ENCODE measurements at places on chromosomes 4 and X.

GRCh38 chr4:60128888-60129287 is 1071.2 kb upstream of the ADGRL3 start:
- no peak for ATAC-seq

- no peak for ATAC-seq
Measured at GRCh38 chr4:8912089-8912455, 40.4 kb upstream of the HMX1 start.

DNA sequence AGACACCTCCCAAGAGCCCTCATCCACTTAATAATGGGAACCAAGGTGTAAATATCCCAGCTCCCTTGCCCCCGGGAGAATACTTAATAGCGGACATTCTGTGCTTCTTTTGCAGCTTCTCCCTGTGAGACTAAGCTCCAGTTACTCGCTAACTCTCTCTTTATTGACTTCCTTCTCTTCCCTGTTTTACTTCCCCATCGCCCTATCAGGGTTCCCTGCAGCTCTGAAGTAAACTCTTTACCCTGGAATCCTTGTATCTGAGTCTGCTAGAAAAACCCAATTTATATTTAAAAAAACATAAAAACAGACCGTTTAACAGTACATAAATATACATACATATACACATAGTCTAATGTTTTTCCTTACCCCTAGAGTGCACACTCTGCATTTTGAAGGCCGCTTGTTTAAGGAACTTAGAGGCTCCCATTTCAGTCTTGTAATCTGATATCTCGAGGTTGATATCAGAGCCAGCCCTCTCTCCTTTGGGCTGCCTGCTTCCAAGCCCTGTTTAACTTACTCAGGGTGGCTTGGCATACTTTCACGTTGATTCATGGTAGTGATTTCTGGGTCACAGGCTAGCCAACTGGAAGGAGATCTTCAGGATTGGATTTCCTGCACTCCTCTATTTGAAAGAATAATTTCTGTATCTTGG is 177.4 kb upstream of the SCML1 start:
- no peak for ATAC-seq

DNA sequence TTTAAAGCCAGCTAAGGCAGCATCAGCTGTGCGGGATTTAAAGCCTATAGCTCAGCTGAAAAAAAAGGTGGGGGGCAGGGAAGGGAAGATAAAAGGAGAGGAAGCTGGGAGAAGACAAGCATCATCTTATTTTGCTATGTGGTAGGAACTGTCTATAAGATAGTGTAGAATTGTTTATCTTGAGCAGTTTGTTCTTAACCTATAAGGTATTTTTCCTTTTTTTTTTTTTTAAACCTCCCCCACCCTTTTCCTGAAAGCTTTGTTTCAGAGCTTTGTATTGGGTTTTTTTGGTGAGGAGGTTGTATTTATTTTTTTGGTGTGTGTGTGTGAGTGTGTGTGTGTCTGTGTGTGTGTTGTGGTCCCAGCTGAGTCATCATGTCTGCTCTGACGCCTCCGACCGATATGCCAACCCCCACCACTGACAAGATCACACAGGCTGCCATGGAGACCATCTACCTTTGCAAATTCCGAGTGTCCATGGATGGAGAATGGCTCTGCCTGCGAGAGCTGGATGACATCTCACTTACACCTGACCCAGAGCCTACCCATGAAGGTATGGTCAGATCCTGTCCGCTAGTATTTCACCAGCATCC is 531 bp downstream of the RUFY3 start:
- no peak for ATAC-seq

- ATAC-seq = no peak
Measured at GRCh38 chrX:12685541-12685940, 105.7 kb upstream of the PRPS2 start.

DNA sequence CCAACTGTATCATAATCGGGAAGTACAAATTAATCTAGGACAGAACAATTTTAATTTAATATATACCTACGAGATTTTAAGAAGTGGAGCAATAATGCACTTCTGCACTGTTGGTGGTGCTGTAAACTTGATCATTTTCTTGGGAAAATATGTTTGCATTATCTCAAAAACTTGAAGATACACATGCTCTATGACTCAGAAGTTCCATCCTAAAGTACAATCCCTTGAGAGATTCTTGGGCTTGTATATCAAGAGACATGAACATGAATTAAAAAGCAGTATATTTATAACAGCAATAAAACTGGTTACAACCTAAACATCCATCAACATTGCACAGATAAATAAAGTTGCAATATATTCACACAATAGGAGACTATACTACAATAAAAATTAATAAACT is 168.8 kb downstream of the CLCN4 start:
- no peak for ATAC-seq
